ENCODE measurements at places on chromosomes 12 and 14. TPM values are rescaled to one million over a fixed set of nuclear protein-coding genes. Genes with fewer than 3 reads are reported as not detected.

- no peak for DNase-seq
Measured at GRCh38 chr14:98548071-98548686, 723.8 kb downstream of the BCL11B start.

GRCh38 chr12:43281563-43281962, 270.4 kb downstream of the ADAMTS20 start:
- DNase-seq: no peak

- DNase-seq: no peak
Measured at GRCh38 chr12:8779862-8780261, 42.6 kb upstream of the A2ML1 start.

DNA sequence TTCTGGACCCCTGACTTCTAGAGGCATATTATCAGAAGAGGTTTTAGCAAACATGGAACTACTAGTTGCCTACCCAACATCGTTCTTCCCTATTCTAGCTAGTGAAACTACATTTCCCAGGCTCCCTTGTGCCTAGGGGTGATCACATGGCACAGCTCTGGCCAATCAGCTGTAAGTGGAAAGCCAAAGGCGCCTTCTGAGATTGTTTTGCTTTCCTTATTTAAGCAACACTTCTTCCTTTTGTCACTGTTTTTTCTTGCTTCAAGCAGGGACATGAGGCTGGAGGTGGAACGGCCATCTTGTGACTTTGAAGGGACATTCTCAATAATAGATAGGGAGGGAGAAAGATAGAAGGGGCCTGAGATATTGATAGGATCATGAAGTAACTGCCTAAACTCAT, 136.7 kb downstream of the ZNF664 start:
- DNase-seq: no peak

DNA sequence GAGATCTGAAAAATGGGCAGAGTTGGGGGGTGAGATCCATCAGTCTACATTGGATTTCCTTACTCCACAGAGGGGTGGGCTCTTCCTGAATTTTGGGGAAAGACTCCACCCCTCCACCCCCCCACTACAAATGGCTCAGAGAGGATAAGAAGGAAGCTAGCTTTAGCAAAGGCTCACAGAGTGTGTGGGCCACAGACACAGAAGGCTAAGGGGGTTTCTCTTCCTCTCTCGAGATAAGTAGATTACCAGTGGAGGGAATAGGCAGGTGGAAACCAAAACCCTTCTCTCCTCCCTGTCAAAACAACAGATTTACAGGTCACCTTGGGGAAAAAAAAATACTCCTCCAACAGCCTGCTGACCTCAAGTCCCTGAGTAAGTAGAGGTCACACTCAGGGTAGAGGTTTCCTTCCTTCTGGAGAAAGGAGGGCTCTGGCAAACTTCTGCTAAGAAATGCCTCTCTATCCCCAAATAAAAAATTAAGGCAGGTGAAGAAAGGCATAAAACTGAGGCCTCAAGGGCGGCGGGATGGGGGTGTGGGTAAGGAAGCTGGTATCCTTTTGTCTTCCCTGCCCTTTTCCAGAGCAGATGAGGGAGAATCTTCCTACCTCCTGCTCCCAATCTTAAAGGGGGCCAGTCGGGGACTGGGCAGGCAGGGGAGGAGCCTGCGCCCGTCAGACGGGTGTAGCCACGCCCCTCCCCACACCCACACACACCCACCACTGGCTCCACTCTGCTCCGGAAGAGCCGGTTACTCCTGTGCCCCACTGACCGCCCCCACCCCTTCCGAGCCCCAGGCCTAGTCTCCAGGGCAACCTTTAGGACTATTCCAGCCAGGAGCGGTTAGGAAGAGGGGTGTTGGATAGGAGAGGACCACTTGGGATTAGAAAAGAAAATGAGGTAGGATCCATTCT, 1.9 kb upstream of the BAZ2A start:
- no peak for DNase-seq

DNA sequence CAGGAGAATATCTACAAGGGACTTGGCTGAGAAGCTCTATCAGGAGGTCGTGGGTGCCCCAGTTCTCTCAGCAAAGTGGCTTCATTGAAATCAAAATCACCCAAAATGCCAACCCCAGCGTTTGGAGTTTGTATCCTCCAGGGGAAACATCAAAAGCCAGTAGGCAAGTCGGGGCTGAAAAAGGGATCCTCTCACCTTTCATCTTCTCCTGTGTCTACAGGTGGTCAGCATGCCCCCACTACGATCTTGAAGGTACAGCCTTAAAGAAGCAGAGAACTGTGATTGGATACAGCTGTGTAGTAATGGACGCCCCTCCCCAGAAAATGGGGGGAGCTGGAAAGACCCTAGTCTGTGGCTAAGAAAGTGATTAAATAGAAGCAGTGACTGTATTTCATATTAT, 22.2 kb downstream of the HRK start:
- no peak for DNase-seq

EXOC3L4 gene
- polyA plus RNA-seq: not detected

ABCB9 gene
- polyA plus RNA-seq: 3.4 TPM
